ENCODE measurements at places on chromosomes 3 and 15. TPM values are rescaled to one million over a fixed set of nuclear protein-coding genes. Genes with fewer than 3 reads are reported as not detected.

Gene IGSF10
- 58.1 TPM for total RNA-seq

Gene RASL12
- total RNA-seq: 8.3 TPM

Gene MCTP2
- 29.9 TPM for total RNA-seq

Gene CIDEC
- not detected for total RNA-seq

Gene SLC6A1
- total RNA-seq: not detected

Gene SKOR1
- 0.49 TPM for total RNA-seq

Measured in hair follicle dermal papilla cell (primary cell).